HCEC 1CT (cell line): ENCODE measurements at places on chromosomes 7 and 10.

DNA sequence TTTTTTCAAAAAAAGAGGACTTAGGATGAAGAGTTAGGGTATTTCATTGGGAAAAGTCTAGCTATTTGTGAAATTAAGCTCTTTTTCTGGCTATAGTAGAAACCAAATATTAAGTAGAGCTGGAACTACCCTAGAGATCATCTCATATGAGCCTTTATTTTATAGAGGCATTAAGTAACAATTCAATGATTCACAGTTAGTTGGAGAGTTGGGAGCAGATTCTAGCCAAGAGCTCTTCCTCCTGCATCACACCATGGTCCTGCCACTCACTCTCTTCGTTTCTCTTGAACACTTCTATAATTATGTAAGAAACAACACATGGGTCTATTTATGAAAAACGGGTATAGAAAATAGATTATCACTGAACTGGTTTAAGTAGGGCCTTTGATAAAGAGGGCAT is 76.1 kb upstream of the ANK3 start:
- DNase-seq: peak; percentile 10

DNA sequence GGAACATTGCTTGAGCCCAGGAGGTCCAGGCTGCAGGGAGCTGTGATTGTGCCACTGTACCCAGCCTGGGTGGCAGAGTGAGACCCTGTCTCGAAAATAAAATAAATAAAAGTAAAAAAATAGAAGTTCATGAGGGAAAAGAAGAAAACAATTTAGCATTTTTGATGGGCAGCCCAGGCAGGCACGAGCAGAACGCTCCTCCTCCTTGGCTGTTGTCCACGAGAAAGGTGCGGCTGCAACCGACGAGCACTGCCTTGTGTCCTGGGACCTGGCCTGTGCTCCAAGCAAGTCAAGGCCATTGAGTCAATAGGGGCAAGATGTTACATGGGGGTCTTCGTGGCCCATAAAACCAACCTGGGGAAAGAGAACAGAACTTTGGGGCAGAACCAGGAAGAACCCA is 25.6 kb downstream of the EBF3 start:
- DNase-seq: no peak

GRCh38 chr7:49860293-49860692 is 86.9 kb downstream of the VWC2 start:
- DNase-seq: no peak

DNA sequence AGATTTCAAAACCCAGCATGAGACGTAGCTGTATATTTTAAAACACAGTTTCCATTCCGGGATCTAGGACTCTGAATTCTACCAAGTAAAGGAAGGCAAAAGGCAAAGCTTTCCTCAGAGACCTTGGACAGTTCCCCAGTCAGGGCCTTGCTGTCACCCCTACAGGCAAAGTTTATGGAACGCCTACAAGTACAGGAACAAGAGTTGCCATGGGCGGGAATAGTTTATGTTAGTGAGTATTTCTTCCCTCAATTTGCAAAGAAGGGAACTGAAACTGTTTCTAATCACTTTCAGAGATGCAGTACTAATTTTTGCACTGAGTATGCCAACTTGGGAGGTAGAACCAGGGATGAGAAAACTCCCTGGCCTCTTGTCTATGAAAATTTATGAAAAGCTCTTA is 68.2 kb upstream of the LRGUK start:
- no peak for DNase-seq

- DNase-seq: no peak
Measured at GRCh38 chr7:43528576-43529354, 54.1 kb upstream of the STK17A start.

DNA sequence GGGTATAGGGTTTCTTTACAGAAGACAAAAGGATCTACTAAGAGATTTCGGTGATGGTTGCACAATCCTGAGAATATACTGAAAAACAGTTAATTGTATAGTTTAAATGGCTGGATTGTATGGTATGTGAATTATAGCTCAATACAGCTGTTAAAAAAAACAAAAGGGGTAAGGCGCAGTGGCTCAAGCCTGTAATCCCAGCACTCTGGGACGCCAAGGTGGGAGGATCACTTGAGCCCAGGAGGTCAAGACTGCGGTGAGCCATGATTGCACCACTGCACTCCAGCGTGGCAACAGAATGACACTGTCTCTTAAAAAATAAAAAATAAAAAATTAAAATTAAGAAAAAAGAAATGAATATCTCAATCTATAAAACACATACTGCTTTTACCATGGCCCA is 18.5 kb downstream of the ESYT2 start:
- no peak for DNase-seq

DNA sequence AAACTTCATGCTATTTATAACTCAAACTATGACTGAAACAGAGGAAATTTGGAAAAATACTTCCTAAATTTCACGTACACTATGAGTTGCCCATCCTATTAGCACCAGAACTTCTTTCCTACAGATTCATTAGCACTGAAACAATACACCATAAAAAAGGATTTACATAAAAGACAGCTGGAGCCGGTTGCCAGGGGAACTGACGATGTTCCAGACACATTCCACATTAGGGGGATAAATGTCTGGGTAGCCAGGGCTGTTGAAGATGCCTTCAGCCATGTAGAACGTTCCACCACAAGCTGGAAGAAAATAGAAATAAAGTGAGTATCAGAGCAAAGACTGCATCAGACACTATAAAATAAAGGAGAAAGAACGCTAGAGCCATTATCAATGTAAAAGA is 129.8 kb upstream of the RSU1 start:
- no peak for DNase-seq

- peak; percentile 34 for DNase-seq
Measured at GRCh38 chr10:117167789-117168674, 29.3 kb upstream of the KCNK18 start.

GRCh38 chr7:22563032-22563501 is 63.1 kb upstream of the STEAP1B start:
- DNase-seq: no peak

DNA sequence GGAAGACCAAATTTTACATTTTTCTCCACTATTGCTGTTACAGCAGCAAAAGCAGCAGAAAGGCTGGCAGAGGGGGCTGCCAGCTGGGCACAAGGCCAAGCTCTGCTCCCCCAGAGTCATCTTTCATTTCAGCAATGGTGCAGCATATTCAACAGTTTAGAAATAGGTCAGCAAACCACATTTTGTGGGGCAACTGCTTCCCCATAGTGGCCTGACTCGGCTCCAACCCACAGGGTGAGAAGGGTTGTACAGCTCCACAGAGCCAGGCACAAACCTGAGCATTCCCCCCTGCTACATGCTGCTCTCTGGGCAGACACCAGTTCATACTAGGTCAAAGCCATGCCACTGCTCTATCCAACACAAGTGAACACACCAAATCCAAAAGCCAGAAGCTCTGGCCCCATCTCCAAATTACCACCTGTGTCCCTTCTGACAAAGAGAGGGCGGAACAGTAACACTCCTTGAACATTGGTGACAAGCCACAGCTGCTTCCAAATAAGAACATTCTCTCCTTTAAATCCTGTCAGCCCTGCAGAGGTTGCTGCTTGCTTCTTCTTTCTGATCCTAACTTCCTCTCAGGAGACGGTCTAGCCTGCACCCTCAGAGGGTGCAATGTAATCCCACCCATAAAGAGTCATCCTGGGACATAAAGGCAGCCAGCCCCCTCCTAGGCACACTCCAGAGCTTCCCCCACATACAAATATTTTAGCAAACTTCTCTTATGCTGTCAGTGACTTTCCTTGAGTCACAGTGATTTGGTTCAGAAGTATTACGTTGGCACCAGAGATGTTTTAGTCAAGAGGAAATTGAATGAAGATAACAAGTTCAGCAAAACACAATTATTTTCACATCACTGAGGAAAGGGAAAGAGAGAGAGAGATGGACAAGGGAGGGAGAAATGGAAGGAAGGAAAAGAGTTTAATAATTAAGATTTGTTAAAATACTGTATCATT is 39.0 kb upstream of the SLIT1 start:
- peak; percentile 32 for DNase-seq

DNA sequence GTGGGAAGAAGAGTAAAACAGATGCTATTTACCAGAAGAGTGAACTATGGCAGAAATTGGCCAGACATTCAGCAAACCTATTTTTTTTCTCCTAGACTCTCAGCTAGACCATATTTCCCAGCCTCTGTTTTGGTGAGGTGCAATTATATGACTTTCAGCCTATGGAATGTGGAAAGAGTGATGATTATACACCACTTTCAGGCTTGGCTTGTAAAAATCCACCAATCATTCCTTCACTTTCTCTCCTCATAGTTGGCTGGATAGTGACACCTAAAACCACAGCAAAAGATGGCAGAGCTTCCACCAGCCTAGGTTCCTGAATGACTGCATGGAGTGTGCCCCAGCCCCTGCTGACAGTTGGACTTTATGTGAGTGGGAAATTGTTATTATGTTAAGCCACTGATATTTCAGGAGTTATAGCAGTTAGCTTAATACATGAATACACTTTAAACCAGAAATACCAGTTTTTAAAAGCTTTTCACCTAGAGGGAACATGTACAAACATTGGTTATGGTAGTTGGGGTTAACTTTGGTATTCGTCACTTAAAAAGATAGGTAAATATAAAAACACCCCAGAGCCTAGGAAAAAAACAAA is 19.1 kb upstream of the TNKS2 start:
- no peak for DNase-seq

DNA sequence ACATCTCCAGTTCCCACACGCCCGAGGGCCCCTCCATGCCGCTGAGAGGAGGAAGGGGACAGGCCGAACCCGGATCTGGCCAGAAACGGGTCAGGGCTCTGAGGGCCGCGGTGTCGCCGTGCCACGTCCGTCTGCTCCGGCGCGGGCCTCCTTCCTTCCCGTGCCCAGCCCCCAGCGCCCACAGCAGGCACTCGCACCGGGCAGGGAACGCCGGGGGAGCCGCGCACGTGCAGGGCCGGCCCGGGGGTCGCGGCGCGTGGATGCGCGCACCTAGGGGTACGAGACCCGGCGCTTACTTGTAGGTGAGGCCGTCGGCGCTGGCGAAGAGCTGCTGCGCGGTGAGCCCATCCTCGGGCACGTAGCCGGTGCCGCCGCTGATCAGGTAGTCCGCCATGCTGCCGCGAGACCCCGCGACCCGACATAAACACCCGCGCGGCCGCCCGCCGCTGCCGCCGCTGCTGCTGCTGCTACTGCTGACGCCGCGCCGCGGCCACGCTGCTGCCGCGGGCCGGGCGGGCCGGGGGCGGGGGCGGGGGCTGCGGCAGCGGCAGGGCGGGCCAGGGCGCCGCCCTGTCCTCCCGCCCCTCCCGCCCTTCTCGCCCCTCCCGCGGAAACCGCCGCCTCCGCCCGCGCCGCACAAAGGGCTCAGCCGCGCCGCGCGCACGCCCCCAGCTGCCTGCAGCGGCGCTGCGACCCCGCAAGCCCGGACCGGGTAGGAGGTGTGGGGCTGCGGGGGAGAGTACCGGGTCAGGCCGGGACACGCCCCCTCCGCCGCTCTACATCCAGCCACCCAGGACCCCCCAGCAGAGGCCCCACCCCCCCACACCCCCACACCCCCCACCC is 4.1 kb downstream of the IMPDH1 start:
- DNase-seq: no peak

GRCh38 chr10:30857803-30858202 is 173.9 kb downstream of the ZNF438 start:
- DNase-seq: peak; percentile 73

DNA sequence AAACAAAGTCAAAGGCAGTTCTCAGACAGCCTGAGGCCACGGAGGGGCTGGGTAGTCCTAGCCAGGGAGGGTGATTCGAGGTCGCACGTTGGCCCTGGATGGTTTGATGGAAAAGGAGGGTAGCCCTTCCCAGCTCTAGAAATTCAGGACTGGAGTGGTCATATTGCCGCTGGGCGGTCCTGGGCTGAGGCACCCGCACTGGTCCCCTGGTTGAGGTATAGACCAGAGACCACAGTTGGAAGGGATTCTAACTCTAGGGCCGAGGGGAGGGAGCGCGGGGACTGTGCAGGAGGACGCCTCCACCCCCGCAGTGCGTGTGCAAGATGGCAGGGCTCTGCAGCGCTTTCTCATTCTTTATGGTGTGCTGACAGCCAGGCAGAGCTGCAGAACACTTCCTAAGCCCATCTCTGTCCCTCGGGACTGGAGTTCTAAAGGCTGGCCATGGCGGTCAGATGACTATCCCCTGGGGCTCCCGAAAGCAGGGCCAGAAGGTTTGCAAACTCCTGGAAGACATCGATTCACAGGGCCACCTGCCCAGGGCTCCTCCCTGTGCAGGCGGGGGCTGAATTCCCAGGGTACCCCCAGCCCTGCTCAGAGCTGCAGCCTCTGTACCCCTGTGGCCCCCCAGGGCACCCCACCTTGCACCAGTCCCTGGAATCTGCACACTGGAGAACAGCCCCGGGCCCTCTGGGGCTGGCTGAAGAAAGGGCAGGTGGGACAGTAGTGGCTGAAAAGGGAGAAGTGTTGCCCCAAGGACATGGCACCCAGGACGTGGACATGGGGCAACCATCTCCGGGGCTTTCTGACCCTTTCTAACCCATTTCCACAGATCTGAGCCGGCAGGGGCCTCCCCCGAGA is 51.0 kb upstream of the ELN start:
- no peak for DNase-seq

DNA sequence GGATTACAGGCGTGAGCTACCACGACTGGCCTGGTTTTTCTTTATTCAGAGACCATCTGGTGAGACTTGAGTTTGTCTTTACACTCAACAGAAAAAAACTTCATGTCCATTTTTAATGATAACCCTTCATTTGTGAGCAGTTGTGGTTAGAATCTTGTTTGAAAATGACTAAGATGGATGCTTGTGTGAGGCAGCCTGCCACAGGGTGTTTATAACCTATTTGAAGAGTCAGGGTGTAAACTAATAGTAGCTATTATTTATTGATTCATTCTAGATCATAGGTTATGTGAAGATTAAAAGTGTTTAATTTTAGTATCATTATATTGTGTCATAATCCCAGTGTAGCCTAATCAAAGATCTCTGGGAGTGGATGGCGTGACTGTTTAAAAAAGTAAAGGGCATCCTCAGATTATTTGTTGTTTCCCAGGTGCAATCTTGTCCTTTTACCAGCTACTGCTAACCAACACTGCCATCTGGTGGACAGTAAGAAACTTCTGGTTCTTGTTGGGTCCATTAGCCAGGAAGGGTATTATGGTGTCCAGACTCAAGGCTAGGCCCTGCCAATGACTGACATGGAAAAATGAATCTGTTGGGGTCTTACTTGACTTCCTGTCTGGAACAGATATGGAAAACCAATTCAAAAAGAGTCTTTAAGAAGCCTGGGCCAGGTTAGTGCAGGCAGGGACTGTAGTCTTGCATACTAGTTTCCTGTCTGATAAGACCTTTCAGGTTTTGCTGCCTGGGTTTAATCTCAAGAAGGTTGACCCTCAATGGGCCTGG is 24.9 kb downstream of the NRBF2 start:
- peak; percentile 85 for DNase-seq

DNA sequence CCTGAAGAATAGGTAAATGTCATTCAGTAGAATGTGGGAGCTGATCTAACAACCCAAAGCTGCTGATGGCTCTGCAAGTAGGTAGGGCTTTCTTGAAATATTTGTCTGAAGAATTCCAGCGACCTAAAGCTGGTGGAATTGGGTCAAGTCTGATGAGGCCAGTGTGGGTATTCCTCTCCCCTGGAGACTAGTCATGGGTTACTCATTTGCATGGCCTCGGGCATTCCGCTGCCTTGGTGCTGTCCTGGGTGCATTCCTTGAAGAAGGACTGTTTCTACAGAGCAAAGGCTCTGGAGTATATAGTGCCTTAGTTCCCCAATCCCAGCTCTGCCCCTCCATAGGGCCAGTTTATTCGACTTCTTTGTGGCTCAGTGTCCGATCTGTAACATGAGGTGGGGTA is 19.2 kb downstream of the PDK4 start:
- no peak for DNase-seq
